ENCODE measurements at places on chromosomes 3 and 15.

- peak; percentile 72 for DNase-seq
Observed at GRCh38 chr3:49903451-49904424, at the start of gene MST1R. Gene MST1R (minus strand): TSS chr3:49903873. CDS start chr3:49903609, 264 bp downstream.

DNA sequence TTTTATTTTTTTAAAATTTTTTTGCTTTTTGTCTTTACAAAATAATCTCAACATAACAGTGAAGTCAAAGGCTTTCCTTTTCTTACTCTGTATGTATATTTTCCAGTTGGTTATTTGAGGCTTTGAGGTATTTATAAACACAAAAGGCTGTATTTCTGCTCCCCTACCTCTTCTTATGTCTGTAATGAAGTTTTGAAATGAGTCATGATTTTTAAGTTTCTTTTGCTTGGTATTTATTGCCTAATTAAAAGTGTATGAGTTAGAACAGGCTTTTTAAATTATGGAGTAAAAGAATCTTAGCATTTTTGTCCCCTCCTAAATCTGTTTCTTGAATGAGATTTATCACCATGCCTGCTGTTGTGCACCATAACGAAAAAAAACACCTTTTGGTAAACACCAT is 66.0 kb downstream of the DCUN1D1 start:
- no peak for DNase-seq

DNA sequence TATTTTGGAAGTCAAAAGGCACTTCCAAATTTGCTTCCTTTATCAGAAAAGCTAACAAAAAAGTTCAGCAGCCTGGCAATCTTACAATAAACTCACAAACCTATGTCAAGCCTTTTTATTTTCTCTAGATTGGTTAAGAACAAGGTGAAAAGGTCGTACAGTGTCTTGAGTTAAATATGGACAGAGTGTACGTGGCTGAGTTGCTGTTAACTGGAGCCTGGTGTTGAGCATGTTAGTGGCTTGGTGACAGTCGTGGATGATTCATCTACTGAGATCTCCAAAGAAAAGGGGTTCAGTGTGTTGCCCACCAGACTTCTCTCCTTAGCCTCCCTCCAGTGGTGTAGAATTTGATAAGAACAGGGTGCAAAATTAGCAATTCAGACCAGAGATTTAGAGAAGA is 89.7 kb downstream of the SSR3 start:
- no peak for DNase-seq

- no peak for DNase-seq
Observed at GRCh38 chr15:97406841-97407240, 553.7 kb upstream of the ARRDC4 start.

GRCh38 chr3:122562923-122563716 is 980 bp downstream of the PARP9 start:
- no peak for DNase-seq

GRCh38 chr3:29203851-29204250 is 77.0 kb upstream of the RBMS3 start:
- DNase-seq: no peak

- no peak for DNase-seq
Observed at GRCh38 chr3:196127308-196128040, 45.6 kb upstream of the TFRC start.
